CD4-positive, alpha-beta T cell treated with Interferon gamma for 1 hour (primary cell): ENCODE measurements at places on chromosomes 11 and 22.
A peak's percentile ranks its signal among the peaks of the same experiment; 100 is the strongest.

DNA sequence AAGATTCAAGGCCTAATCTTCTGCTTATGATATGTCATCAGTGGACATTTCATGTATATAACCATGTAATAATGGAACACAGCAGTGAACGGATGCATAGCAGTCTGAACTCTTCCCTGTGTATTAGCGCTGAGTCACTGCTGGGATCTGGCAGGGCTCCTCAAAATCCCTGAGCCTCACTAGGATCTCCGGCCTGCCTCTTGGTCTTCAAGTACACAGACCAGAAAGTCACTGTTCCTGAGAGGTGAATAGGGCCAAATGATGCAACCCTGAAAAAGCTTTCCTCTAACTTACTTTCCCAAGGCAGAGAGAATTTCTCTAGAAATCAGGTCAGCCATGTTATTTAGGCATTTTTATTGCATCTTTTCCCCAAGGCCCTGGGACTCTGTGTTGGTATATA, 35.0 kb downstream of the POU2AF1 start:
- no peak for DNase-seq

DNA sequence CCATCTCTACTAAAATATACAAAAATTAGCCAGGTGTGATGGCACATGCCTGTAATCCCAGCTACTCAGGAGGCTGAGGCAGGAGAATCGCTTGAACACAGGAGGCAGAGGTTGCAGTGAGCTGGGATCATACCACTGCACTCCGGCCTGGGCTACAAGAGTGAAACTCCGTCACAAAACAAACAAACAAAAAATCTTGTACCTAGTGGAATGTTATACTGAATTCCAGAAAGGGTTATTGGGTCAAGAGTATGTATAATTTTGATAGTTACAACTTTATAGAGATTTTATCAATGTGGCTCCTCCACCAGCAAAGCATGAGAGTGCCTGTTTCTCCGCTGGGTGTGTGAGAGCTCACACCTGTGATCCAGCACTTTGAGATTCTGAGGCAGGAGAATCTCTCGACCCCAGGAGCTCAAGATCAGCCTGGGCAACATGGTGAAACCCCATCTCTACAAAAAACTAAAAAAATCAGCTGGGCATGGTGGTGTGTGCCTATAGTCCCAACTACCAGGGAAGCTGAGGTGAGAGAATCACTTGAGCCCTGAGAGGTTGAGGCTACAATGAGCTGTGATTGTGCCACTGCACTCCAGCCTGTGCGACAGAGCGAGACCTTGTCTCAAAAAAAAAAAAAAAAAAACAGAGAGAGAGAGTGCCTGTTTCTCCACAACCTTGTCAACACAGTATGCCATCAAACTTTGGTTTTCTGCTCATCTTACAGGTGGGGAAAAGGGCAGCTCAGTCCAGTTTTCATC, 12.7 kb upstream of the FOLR1 start:
- DNase-seq: no peak

GRCh38 chr22:46303347-46303965, 6.8 kb downstream of the GTSE1 start:
- no peak for DNase-seq

GRCh38 chr22:46009730-46010129, 32.8 kb upstream of the WNT7B start:
- no peak for DNase-seq

DNA sequence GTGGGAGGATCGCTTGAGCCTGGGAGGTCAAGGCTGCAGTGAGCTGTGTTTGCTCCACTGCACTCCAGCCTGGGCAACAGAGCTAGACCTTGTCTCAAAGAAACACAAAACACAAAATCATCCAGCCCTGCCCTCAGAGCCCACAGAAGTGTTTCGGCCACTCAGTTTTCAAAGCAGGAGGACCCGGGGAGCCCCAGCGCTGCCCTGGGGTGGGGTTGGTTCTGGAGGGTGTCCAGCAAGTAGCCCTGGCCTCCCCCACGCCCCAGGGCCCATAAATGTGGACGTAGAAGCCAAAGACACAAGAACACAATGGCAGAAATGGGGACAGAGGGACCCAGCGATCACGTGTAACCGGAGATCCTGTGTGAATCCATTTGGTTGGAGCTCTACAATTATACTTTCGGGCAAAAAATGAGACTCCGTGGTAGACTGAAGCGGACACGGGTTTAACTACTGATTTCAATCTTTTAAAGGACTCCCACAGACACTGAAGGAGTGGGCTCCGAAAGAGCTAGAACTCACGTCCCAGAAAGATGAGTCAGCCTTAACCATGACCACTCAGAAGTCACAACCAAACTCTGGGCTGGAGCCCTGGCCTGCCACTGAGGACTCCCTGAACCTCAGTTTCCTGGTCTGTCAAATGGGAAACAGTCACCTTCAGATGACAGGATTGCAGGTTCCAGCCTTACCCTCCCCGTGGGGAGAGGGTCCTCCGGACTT, 9.0 kb upstream of the CYTH4 start:
- no peak for DNase-seq

- DNase-seq: no peak
These were observed 53.7 kb upstream of the CCDC34 start for GRCh38 chr11:27416568-27417176.

- DNase-seq: no peak
These were observed 37.3 kb downstream of the PARVG start for GRCh38 chr22:44218071-44218470.

- no peak for DNase-seq
These were observed 66.7 kb upstream of the CLTCL1 start for GRCh38 chr22:19358195-19358594.

- DNase-seq: no peak
These were observed 1.9 kb upstream of the MMP1 start for GRCh38 chr11:102799681-102800340.

DNA sequence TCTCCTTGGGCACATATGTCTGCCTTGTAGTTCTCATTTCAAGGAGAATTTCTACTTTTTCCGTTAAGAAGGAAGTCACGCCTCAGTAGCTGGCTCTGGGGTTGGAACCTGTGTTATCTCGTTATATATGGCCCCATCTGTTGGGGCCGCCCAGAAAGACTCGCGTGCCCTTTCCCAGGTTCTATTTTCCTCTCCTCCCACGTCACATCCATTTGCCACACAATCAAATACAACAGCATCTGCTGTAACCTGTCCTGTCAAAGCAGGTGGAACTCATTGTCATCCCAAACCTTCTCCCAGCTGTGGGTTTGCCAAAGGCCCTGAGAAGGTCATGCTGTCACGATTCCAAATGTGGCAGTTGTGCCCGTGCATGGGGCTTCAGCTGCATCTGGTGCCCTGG, 213.1 kb upstream of the ZBED5 start:
- DNase-seq: no peak

- no peak for DNase-seq
These were observed 267.2 kb upstream of the SYN3 start for GRCh38 chr22:33325232-33326004.

- DNase-seq: no peak
These were observed 1465.0 kb downstream of the TBC1D22A start for GRCh38 chr22:48227341-48228018.

- DNase-seq: no peak
These were observed 35.2 kb downstream of the APOL5 start for GRCh38 chr22:35752863-35753189.

DNA sequence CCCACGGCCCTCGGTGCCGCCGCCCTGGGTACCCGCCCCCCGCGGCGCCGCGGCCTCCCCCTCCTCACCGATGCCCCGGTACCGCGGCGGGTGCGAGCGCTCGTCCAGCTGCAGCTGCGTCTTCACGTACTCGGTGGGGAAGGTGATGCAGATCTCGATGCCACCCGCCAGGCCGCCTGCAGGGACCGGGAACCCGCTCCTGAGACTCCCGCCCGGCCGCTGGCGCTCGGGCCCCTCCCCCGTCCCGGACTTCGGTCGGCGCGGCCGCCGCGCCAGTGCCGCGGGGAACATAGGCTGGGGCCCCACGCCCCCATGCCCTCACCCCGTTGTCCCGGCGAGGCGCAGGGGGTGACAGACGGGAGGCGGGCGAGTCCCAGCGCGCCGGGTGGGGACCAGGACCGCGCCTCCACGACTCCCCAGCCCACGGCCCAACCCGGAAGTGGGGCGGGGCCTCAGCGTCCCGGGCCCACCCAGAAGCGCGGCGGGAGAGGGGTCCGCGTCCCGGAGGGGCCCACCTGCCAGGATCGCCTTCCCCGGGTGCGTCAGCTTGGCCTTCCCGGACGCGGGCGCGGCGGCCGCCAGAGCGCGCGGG, 375 bp downstream of the SLC25A1 start:
- DNase-seq: peak; percentile 42

GRCh38 chr11:19079643-19080440, 19.3 kb upstream of the MRGPRX2 start:
- DNase-seq: no peak

GRCh38 chr22:50697667-50698506, 25.3 kb downstream of the SHANK3 start:
- no peak for DNase-seq

GRCh38 chr11:73425108-73425507, 48.9 kb downstream of the RELT start:
- peak; percentile 60 for DNase-seq

- no peak for DNase-seq
These were observed 323 bp upstream of the PANX1 start for GRCh38 chr11:94128291-94128745.

GRCh38 chr22:34973926-34974325, 92.0 kb upstream of the ISX start:
- no peak for DNase-seq

GRCh38 chr11:10091314-10092045, 202.5 kb downstream of the SBF2 start:
- no peak for DNase-seq

GRCh38 chr22:23302171-23303002, 122.1 kb downstream of the BCR start:
- DNase-seq: no peak

DNA sequence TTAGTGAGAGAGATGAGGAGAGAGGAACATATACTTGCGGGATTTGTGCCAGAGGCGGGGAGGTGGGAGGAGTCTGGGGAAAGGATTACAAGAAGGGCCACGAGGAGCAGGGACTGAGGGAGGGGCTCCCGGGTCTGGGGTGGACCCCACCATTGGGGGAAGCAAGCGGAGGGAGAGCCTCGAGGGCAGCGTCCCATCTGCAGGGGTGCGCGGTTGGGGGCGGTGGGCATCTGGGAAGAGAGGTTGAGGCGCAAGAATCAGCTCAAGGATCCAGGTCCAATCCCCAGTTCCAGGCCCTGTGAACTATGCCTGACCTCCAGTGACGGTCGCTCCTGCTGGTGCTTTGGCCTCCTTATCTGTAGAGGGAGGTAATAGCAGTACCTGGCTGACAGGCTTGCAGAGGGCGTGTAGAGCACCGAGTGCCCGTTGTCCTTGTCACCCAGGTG, 38.0 kb downstream of the ADAMTS15 start:
- no peak for DNase-seq

DNA sequence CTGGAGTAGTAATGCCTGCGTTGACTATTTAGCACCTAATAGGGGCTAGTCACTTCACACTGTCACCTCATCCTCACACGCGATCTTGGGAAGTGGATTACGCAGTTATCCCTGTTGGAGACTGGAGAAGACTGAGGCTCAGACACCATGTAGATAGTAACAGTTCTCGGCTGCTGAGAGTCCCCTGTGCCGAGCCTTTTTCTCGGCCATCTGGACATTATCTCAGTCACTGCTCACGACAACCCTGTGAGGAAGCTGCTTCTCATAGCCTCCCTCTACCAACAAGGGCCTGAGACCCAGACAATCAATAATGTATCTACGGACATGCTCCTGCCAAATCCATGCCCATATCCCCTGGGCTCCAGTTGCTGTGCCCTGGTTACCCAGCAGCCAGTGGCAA, 25.9 kb downstream of the SCUBE1 start:
- DNase-seq: no peak

DNA sequence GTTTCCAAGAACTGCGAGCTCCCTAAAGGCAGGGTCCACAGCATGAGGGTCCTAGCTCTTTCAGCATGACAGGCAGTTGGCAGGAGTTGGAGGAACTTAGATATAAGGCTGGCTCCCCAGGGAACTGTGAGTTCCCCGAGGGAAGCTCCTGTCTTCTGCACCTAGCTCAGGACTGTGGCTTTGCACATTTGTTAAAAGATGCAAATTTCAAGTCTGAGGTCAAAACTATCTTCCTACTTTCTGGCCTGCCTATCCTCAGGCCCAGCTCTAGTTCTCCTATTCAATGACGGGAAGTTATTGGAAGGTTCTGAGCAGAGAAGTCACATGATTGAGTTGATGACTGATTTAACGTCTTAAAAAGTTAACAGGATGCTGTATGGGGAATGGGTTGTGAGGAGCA, 11.7 kb upstream of the UCP3 start:
- DNase-seq: peak; percentile 45

DNA sequence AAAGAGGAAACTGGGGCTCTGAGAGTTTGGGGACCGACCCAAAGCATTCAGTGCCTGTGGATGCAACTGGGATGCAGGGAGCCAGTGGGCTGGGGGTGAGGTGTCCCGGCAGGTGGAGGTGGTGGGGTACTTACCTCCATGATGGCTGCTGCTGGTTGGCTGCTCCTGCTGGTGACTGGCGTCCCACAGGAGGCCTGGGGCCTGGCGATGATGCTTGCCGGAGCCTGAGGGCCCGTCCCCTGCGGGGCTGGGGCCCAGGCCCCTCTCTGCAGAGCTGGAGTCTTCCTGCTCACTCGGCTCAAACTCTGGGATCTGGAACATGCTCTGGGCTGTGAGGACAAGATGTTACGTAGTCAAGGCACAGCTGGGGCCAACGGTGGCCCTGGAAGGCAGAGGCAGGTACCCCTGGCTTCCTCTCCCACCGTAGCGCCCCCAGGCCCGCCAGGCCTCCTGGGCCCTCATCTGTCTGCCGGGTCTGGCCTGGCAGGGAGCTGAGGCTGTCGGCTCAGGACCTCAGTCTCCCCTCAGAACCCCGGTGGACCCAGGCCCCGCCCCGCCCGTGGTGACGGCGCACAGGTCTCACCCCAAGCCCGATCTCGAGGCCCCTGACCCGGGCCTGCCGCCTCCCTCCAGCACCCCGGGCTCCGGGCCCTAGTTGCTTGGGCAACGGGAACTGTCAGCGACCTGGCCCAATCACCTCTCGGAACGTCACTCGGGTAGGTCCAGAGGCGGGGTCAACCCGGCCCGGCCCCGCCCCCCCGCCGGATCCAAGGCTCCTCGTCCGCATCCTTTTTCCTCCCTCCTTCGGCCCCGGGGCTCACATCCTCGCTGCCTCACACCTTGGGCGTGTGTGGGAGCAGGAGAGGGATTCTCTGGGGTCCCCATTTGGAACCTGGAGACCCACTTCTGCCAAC, at the start of gene BAD:
BAD (minus strand) TSS at position 618 of the 914 bp plus-strand sequence; CDS start at position 321, 297 bp downstream.
- DNase-seq: peak; percentile 94

DNA sequence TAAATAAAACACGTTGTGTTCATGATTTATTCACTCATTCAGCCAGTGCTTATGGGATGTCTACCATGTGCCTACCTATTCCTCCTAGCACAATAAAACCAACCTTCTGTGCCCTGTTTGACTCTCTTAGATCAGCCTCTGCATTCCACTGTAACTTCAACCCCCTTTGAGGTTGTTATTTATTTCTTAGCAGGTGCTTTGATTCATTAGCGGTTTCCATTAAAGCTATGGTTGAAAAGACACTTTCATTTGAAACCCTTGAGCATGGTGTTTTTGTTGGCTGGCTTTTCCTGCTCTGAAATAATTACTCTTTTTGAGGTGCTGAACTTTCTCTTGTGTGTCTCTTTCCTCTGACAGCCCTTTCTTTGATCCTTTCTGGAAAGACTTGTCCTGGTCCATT, 570.6 kb upstream of the LARGE1 start:
- DNase-seq: no peak

- DNase-seq: peak; percentile 7
These were observed 682 bp downstream of the LARGE1 start for GRCh38 chr22:33919391-33920196.

GRCh38 chr11:42770444-42771065, 541.2 kb upstream of the API5 start:
- no peak for DNase-seq

- no peak for DNase-seq
These were observed 3.3 kb downstream of the PITPNM1 start for GRCh38 chr11:67501854-67502253.
